ENCODE measurements at places on chromosomes 3 and 15.

DNA sequence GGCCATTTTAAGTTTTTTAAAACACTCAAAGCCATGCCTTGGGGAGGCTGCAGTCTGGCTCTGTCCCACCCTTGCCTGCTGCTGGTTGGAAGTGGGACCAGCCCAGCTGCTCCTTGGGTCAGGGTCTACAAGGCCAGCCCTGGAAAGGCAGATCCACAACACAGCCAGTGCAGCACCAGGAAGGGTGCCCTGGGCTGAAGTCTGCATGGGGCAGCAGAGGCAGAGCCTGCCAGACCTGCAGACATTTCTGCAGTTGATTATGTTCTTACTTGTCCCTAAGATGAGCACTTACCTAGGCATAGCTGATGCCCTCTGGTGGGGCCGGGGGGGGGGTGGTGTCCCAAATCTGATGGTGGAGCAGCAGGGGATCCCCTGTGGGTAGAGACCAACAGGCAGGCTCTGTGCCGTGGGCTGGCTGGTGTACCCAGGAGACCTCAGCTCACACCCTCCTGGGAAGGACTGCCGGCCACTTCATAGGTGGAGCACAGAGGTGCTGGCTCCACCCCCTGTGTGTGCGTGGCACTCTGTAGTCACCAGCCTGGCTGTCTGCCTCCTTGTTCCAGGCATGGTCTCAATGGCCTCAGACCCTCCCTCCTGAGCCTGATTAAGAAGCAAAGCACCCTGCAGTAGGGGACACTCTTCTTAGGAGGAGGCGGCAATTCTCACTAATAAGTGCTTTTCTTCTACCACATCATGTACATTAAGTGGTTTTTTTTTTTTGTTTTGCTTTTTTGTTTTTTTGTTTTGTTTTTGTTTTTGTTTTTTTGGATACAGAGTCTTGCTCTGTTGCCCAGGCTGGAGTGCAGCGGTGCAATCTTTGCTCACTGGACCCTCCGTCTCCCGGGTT lies 97.4 kb upstream of the KLF13 start:
- no peak for DNase-seq

GRCh38 chr15:89963301-89964231 lies 37.6 kb upstream of the ZNF710 start:
- DNase-seq = no peak

GRCh38 chr3:193711523-193711963 lies 118.5 kb downstream of the OPA1 start:
- DNase-seq = no peak

DNA sequence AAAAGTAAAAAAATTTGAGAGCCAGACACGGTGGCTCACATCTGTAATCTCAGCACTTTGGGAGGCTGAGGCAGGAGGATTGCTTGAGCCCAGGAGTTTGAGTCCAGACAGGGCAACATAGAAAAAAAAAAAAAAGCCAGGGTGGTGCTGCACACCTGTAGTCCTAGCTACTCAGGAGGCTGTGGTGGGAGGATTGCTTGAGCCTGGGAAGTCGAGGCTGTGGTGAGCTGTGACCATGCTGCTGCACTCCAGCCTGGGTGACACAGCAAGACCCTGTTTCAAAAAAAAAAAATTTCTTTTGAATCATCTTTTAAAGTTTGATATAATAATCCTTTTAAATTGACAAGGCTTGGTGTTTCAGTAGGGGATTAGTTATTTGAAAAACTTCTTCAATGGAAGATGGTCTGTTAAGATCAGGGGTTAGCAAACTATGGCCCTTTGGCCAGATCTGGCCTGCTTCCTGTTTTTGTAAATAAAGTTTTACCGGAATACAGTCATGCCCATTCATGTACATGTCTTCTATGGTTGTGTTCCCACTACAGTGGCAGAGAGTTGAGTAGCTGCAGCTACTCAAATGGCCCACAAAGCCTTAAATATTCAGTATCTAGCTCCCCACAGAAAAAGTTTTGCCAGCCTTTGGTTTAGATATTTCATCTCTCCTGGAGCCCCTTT lies 28.9 kb downstream of the CDAN1 start:
- no peak for DNase-seq

GRCh38 chr3:80094589-80094988 lies 326.8 kb upstream of the ROBO1 start:
- no peak for DNase-seq

DNA sequence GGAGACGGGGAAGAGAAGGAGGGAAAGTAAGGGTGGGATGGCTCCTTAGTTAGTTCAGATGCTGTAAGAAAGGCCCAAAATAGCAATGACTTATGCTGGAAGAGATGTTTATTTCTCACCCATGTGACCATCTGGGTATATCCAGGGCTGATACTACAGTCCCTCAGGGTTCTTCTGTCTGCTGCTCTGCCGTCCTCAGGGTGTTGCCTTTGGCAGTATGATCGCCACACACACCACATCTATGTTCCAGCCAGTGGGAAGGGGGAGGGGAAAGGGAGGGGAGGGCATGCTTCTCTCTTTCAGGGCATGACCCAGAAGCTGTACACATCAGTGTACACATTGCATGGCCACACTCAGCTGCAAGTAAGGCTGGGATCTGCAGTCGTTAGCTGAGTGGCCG lies 10.2 kb downstream of the CD276 start:
- no peak for DNase-seq

- no peak for DNase-seq
Measured at GRCh38 chr3:45693941-45694521, 4.8 kb downstream of the SACM1L start.

GRCh38 chr15:68353421-68354135 lies 76.0 kb downstream of the FEM1B start:
- DNase-seq = no peak

DNA sequence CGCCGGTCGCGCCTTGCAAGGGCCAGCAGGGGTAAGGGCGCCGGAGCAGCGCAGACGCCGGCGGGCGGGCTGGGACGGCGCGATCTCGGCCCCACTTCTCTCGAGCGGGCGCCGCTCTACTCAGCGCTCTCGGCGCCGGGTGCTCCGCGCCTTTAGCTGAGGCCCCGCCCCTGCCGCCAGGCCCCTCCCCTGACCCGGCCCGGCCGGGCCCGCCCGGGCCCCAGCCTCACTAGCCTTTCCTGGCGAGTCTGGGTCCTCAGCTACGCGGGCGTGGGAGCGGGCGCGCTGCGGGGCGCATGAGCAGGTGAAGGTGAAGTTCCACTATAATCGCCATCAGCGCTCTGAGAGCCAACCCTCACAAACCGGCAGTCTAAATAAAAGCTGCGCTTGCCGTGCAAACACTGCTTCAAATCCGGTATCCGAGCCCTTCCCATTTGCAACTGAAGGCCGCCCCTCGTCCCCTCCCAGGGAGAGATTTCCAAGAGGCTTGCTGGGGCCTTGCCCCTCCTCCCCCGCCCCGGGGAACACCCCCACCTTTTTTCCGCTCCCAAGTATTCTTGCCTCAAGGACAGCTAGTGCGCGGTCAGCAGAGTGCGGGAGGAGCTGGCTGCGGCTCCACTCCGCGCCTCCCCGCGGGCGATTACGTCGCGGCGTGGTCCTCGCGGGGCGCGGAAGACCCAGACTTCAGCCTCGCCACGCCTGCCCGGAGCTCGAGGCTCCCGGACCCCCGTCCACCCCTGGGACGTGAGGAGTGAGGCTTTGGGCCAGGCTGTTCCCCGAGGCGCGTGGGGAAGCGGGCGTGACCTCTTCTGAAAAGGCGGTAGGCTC lies at the start of gene RPP25:
RPP25 (minus strand) TSS at position 125 of the 828 bp plus-strand sequence. CDS start 189 bp downstream, outside the sequence.
- DNase-seq = no peak

- DNase-seq = no peak
Measured at GRCh38 chr3:71582612-71583565, 639 bp downstream of the FOXP1 start.

DNA sequence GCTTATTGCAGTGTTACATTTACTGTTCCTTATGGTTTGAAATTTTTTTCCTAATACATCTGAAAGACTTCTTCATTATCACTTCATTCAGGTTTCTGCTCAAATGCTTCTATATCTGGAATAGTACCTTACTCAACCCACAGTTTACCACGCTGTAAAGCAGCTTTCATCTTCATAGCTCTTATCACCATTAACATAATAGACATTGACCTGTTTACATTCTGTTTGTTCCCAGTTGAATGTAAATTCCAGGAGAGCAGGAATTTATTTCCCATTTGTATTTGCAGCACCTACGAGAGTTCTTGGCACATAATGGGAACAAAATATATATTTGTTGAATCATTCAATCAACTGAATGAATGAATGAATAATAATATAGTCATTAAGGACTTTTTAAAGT lies 844.6 kb upstream of the ROBO1 start:
- no peak for DNase-seq

DNA sequence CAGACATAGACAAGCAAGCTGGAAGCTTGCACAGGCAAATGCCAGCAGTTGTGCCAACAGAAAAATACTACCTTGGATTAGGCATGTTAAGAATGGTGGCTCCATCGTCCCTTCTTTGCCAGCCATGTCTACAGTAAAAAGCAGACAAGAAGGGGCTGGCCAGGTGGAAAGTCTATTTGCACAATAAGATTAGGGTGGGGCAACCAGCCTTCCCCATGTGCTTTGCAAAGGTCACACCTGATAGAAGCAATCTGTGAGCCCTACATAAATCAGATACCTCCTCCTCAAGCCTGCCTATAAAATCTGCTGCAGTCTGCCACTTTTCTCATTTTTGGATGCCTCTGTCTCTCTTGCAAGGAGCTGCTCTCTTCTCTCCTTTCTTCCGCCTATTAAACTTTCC lies 555.9 kb downstream of the RSL24D1 start:
- no peak for DNase-seq

DNA sequence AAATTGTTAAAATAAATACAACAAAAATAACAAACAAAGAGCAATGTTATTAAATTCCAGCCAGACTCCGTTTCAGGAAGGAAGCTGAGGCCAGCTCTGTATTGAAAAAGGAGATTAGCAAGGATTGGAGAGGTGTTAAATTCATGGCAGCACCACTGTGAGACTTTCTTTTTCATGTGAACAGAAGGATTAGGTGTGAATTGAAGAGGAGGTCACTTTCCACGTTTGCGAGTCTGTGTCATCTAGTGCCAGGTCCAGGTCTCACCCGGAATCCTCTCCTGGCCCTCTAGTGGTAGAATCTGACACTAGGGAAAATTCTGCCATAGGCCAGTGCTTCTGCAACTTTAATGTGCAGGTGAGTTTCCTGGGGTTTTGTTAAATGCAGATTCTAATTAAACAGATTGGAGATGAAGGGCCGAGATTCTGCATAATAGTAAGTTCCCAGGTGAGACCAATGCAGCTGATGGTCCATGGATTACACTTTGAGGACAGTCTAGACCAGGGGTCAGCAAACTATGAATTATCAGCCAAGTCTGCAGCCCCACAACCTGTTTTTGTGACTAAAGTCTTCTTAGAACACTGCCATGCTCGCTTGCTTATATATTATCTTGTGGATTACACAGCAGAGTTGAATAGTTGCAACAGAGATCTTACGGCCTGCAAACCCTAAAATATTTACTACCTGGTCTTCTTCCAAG lies 9.2 kb upstream of the SLC6A1 start:
- no peak for DNase-seq

GRCh38 chr15:23869396-23869795 lies 182.3 kb upstream of the NDN start:
- no peak for DNase-seq

- DNase-seq = no peak
Measured at GRCh38 chr3:178203165-178203564, 333.1 kb upstream of the KCNMB2 start.

GRCh38 chr3:132550579-132551305 lies 46.3 kb upstream of the ACKR4 start:
- DNase-seq = no peak

- no peak for DNase-seq
Measured at GRCh38 chr3:13379201-13379830, 40.8 kb downstream of the NUP210 start.

- DNase-seq = peak; percentile 41
Measured at GRCh38 chr3:40451551-40451950, 5.6 kb upstream of the RPL14 start.

All from epithelial cell of prostate (primary cell).